ENCODE measurements at places on chromosomes 6 and 20.

DNA sequence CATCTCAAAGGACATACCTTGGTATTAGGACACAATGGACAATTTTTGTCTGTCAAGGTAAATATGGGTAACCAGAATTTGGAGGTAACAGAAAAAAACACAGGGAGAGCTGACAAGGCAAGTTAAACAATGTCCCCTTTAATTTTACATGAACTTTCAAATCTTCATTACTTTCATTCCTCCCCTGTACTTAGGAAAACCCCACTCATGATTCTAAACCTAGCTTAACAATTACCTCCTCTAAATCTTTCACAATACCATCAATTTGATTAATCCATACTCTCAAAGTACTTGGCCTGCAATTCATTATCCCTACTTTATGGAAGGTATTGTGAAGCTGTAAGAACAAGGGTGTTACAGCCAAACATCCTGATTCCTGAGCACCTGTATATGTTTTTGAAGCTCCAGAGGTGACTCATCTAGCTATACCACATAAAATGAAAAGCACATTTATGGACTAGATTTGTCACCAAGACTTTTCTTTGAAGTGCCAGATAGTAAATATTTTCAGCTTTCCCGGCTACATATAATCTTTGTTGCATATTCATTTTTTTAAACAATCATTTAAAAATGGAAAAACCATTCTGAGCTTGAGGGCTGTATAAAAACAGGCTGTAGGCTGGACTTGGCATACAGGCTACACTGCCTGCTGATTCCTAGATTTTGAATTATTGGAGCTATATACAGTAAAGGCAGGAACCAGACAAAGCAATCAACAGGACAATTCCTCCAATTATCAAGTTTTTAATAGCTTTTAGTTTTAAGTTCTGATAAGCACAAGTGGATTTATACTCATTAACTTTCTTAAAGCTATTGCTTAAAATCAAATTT, 22.9 kb downstream of the DEK start:
- no peak for DNase-seq

DNA sequence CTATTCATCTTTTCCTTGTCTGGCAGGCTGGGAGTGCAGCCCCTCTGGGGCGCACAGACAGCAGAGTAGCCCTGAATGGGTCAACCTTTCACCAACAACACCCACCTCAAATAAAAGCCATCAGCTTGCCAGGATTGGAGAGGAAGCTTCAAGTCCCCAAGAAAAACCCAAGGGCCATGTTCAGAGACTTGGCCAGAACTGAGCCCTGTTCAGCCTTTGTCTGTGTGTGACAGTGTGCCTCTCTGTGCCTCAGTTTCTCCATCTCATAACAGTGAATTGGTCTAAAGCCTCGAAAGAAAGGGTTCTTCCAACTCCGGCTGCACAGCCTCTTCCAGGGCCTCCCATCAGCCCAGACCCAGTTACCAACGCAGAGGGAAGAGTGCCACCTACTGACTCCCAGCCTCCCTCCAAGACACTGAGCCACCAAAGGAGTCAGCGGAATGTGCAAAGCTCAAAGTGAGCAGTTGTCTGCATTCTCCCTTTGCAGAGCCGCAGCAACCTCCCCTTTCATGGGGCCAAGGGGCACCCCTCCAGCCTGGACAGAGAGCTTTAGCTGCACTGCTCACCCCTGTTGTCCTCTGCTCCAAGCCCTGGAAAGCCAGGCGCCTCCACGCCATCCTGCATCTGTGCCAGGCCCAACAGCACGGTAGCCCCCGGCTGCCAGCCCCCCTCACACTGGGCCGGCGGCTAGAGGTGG, 82.7 kb upstream of the TOP1 start:
- no peak for DNase-seq

- DNase-seq: no peak
Observed at GRCh38 chr6:7189101-7189758, 81.5 kb downstream of the RREB1 start.

GRCh38 chr6:19536838-19537237, 300.3 kb upstream of the ID4 start:
- no peak for DNase-seq

DNA sequence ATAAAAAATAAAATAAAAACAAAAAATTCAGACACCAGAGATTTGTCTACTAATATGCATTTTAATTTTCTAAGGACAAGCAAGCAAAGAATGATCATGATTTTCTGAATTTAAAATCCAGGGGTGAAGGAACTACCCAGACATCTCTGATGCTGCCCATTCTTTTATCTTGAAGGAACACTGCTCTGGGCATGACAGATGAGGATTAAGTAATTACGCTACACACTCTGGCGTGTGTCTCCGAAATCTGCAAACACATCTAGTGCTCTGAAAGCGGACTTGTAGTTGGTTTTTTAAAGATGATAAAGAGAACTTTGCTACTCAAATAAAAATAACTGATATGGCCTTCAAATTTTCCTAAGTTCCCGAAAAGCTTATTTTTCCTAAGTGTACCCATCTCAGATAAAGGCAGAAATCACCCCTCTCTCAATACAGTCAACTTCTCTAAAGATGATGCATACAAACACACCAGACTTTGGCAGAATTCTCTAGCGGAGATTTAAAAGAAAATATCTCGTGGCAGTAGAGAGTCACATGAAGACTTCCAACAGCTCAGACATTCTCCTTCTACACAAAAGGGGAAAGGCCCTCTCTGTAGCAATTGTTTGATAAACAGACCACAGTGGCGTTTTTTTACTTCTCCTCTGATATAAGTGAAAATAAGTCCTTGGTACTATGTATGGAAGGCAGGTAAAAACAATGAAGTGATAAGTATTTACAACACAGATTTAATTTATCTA, 133.8 kb downstream of the BACH2 start:
- no peak for DNase-seq

DNA sequence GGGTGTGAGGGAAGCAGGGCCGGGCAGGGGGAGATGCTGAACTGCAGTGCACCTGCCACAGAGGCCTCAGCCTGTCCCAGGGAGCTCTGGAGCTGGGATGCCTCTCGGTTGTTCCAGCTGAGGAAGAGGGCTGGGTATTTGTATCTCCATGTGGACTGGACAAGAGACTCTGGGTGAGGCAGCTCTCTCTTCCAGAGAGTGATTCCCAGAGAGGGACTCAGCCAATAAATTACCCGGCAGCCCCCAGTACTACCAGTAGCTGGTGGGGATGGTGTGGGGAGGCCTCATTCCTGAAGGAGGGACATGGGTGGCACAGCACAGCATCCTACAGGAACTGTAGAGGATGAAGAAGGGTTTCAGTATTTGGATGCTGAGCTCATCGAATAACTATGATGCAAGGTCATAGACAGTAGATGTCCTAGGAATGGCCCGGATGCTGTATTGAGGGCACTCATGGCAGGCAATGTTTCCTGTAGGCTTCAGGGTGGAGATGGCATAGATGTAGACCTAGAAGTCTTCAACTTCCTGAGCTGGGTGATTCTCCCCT, 1.4 kb downstream of the FGD2 start:
- no peak for DNase-seq

- no peak for DNase-seq
Observed at GRCh38 chr6:77466055-77466450, 2.8 kb upstream of the HTR1B start.

DNA sequence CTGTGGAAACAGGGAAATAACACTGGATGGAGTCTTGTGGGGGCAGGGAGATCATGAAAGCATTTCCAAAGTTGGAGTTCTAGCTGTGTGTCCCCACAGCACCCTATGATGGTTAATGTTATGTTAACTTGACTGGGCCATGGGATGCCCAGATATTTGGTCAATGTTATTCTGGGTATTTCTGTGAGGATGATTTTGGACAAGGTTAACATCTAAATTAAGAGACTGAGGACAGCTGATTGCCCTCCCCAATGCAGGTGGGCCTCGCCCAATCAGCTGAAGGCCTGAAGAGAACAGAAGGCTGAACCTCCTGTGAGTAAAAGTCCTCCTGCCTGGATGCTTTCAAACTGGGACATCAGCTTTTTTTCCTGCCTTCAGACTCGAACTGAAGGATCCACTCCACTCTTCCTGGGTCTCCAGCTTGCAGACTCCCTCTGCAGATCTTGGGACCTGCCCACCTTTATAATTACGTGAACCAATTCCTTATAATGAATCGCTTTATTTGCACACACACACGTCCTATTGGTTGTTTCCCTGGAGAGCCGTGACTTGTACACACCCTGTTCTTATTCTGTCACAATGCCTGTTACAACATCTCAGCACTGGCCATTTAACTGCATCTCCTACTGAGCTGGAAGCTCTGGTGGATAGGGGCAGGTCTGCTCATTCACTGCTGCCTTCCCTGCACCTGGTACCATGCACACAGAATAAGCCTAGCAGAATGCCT, 99.5 kb upstream of the IYD start:
- DNase-seq: no peak

DNA sequence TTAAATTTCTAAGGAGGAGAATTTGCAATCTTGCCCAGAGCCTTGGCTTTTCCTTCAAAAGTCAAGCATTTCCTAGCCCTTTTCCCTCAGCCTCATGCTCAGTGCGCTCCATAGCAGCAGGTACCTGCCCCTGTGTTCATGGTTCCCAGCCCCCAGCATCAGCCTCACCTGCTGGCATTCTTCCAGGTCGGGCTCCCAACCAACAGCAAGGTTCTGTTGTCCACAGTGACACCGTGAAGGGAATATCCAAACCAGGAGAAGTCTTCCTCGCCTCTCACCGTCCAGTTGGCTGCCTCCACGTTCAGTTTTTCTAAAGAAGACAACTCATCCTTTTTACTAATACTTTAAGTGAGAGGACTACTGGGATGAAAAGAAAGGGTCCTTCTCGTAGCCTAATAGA, 42.7 kb downstream of the GPLD1 start:
- no peak for DNase-seq

DNA sequence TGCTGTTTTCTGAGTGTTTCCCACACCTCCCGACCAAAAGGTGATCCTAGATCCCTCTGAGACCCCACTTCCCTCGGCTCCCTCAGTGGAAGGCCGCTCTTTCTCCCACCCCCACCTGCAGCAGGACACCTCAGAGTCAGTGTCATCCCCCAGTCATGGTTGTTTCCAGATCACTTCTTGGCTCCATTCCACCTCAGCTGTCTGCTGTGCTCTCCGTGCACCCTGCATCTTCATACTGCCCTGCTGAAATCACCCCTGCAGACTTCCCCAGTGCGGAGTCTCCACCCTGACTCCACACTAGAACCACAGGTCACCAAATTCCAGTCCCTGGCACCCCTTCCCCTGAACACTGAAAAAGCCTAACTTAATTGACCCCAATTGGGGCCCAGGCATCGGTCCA, 255.1 kb upstream of the CDYL start:
- no peak for DNase-seq

DNA sequence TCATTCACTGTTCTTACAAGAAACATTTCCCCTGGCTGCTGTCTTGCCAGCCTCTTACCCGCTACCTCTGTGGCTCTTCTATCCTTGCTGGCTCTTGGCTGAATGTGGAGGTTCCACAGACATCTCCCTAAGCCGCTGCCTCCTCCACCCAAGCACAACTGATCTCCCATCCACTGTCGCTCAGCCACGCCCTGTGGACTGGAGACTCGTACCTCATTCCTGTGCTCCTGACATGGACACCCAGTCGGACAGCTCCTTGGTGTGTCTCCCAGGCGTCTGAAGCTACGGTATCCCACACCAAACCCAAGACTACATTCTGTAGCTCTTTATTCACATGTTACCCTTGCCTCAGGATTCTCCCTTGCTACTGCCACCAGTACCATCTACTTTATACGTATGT, 19.3 kb downstream of the RAE1 start:
- DNase-seq: no peak

GRCh38 chr6:38164131-38164481, 344.6 kb downstream of the ZFAND3 start:
- no peak for DNase-seq

DNA sequence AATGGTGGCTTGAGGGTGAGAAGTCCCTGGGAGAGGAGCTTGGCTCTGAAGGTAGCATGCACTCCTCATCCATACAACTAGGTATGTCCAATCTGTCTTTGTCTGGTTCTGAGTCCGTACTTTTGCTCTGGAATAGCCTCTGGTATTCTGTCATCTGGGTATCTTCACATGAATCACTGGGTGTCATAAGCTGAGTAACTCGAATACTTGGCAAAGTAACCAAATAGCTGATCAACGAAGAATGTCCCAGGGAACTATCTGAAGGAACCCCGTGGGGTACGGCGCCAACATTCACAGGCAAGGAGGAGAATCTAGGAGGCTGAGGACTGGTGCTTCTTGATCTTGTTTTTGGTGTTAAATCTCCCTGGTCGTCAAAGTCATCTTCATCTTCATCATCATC, 184.8 kb downstream of the HIVEP2 start:
- no peak for DNase-seq

DNA sequence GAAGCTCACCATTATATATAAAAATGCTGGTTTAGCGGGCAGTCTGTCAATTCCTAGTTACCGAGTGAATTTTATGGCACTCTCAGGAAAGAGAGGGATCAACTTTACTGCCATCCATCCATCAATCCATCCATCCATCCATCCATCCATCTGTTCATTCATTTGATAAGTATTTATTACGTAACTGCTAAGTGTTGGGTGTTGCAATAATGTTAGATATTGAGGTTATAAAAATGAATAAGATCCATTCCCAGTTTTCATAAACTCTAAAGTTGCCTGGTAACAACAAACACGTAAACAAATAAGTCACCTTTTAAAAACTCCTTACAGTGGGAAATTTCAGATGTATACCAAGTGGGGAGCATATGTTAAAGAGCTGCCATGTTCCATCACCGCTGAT, 36.8 kb downstream of the SASH1 start:
- DNase-seq: no peak

DNA sequence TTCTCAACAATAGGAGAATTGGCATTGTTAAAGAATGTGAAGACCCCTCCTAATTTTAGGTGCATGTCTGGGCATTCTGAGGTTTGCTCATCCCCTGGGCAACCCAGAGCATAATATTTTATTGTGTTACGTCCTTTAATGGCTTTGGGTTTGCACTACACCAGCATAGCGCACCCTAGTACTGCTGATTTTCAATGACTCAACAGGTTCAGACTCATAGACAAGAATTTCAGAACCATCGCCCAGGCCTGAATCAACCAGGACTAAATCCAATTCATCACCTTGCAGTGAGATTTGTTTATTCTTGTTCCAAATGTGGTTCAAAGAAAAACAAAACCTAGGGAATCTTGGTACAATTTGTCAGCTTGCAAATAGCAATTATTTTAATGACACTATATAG, 137.8 kb upstream of the PHACTR1 start:
- DNase-seq: no peak

DNA sequence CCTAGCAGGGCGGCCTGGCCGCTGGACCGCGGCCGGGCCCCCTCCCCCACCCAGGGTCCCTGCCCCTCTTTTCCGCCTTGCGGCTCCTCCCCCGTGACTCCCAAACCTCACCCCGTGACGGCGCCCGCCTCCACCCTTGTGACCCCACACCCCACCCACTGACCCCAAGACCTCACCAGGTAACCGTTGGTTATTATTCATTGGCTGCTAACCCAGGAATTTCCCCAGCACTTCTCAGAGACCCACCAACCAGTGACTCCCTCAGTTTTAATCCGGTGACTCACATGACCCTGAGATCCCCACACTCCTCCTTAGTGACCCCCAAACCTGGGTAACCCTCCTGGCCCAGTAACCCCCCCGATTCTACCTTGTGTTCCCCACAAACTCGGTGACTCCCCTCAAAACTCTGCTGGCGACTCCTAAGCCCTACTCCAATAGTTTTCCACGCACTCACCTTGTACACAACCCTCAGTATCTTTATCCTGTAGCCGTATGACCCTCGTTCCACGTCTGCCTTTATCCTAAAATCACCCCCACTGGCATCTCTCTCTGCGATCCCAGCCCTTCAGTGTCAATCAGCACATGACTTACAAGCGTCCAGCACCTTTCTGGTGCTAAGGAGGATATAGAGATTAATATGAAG, 534 bp downstream of the ZNF76 start:
- DNase-seq: peak; percentile 63
